ENCODE measurements at places on chromosomes 12 and 14.

- H3K27ac ChIP-seq: no peak overlapping the region
- peaks cover under 1% of the 10 kb centered on the region for H3K27me3 ChIP-seq
- H3K4me1 ChIP-seq: no peaks in the 10 kb centered on the region
Observed at GRCh38 chr12:117412465-117413188, 51.2 kb upstream of the NOS1 start.

DNA sequence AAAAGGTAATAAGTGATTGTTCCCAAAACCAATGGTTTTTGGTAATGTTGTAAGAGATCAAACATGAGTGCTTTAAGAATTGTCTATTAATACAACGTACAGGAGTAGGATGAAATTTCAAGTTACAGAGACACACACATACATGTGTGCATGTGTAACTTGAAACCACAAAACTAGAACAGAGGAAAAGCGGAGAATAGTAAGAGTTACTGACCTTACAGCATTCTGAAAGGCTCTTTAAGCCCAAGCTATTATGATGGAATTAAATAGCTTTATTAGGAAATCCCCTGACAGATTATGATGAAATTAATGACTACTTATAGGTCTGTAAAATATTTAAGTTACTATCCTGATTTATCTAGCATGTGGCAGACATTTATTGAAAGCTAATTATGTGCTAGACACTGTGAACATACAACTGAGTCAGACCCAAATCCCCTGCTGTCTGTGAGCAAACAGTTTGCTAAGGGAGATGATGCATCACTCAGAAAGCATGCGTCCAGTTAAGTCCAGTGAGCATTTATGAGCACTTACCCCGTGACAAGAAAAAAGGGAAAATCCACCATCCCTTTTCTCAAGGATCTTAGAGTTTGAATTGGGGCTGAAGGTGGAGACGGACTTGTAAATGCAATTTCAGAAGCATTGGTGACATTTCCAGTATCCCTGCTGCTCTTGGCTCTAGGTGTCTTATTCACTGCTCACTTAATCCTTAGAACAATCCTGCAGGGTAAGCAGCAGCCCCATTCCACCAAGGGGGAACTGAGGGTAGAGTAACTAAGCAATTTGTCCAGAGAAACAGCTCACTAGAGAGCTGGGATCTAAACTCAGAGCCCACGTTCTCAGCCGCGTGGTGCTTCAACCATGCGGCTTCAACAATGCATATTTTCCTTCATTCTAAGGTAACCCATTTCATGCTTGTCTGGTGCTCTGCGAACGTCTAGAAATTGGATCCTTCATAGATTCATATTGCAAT is 117.4 kb downstream of the EML1 start:
- no peak overlapping the region for H3K4me3 ChIP-seq
- H3K27me3 ChIP-seq: peaks cover 2% of the 10 kb centered on the region
- DNase-seq: no peak
- H3K27ac ChIP-seq: no peak overlapping the region

DNA sequence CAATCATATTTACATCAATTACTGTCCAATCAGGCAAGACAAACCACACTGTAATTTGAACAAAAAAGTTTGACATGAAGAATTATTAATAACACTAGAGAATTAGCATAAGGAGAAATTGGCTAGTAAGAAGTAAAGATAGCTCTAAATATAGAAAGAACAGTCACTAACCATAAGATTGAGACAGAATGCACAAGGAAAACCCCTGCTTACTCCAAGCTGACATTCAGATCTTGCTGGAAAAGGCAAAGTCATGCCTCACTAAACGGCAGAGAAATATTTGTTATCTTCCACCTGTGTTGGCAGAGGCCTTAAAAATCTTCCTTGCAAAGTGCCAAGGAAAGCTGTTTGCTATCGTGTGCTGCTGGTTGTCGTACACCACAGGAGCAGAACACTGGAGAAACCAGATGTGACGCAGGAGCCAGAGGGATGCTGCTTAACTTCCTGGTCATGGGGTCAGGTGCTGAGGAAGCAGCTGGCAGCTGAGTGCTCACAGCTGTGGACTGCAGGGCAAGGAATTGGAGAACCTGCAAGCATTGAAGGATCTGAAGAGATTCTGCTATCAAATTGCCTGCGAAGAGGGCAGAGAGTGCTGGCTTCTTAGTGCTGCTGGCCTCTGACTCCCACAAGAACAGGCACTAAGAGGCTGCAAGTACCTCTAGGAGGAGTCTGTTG is 1323.3 kb downstream of the LRFN5 start:
- H3K4me1 ChIP-seq: no peaks in the 10 kb centered on the region
- H3K36me3 ChIP-seq: no peaks in the 10 kb centered on the region
- H3K4me3 ChIP-seq: no peak overlapping the region

GRCh38 chr12:52370926-52371608 is 3.8 kb upstream of the KRT85 start:
- H3K27me3 ChIP-seq: peaks cover 19% of the 10 kb centered on the region
- no peak for DNase-seq
- no peak overlapping the region for H3K27ac ChIP-seq
- no peaks in the 10 kb centered on the region for H3K4me1 ChIP-seq

DNA sequence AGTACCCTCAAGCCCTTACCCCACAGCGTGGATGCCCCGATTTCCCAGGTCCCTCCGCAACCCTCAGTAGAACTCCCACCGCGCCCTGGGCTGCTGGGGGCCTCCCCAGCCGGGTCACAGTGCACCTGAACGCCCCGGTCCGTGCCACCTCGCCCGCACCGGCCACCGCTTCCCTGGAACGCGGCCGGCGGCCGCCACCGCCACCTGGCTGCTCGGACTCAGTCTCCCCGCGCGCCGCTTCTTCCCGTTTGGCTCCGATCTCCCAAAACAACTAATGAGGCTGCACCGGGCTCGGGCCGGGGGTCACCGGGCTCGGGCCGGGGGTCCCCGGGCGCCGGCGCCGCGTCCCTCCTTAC is 1.0 kb downstream of the ITPK1 start:
- peak overlapping the region; percentile 85 for H3K27ac ChIP-seq
- H3K4me1 ChIP-seq: peaks cover 41% of the 10 kb centered on the region
- no peaks in the 10 kb centered on the region for H3K36me3 ChIP-seq
- H3K27me3 ChIP-seq: no peaks in the 10 kb centered on the region
- peak overlapping the region; percentile 94 for H3K4me3 ChIP-seq
- peak; percentile 22 for DNase-seq

Measured in immature natural killer cell (primary cell).